ENCODE measurements at places on chromosomes 7 and 10.

DNA sequence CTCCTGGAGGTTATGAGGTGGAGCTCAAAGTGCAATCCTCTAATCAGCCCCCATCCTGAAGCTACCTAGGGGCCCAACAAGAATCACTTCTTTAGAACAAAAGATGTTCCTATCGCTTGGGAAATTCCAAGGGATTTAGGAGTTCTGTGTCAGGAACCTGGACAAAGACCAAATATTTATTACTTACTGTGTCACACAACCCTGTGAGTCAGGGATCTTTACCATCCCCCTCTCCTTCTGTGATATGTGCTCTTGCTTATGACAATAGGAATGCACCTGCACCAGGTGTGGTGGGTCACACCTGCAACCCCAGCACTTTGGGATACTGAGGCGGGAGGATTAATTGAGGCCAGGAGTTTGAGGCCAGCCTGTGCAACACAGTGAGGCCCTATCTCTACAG lies 485.8 kb downstream of the PLXDC2 start:
- no peak for DNase-seq

GRCh38 chr7:22944510-22944909 lies 69.4 kb downstream of the HYCC1 start:
- no peak for DNase-seq

GRCh38 chr7:128164061-128164954 lies 76.8 kb upstream of the LEP start:
- DNase-seq, result no peak

DNA sequence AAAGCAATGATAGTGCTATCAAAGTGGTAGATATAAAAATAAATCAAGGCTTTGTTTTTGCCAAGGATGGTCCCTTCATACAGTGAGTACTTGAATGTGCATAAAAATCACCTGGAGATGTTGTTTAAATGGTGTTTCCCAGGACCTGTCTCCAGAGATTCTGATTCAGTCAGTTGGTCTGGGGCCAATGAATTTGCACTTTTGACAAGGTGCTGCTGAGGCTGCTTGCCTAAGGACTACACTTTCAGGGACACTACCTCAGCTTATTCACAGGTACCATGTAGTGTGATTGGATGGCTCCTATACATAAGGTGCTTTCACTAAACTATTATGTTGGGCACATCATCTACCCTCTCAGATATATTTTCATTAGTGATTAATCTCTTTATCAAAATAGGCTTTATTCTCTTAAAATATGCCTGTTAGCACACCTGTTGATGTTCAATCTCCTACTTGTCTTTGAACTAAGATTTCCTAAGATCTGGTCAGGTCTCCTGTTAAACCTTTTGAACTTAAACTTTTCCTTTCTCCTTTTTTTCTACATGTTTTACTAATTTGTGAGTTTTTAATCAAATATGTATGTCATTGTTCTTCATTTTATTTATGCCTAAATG lies 24.3 kb downstream of the CAPZA2 start:
- no peak for DNase-seq

- DNase-seq, result no peak
Observed at GRCh38 chr7:80760292-80760691, 121.8 kb downstream of the CD36 start.

GRCh38 chr10:124308811-124309210 lies 109.9 kb downstream of the OAT start:
- no peak for DNase-seq

GRCh38 chr7:157523371-157523765 lies 186.6 kb downstream of the DNAJB6 start:
- no peak for DNase-seq
